ENCODE measurements at places on chromosomes 6 and 20.

- no peak for DNase-seq
Measured at GRCh38 chr20:63747622-63748069, 8.1 kb downstream of the SLC2A4RG start.

GRCh38 chr6:35600659-35601125 is 88.0 kb upstream of the TULP1 start:
- DNase-seq = no peak

- DNase-seq = no peak
Measured at GRCh38 chr6:25583099-25583498, 68.9 kb upstream of the SCGN start.

GRCh38 chr20:35395728-35396127 is 16.0 kb downstream of the UQCC1 start:
- DNase-seq = no peak

GRCh38 chr6:108947114-108947854 is 99.1 kb downstream of the ARMC2 start:
- no peak for DNase-seq

- DNase-seq = no peak
Measured at GRCh38 chr6:56802584-56802983, 152.3 kb upstream of the BEND6 start.
